ENCODE measurements at places on chromosomes 16 and 17.

GRCh38 chr16:11405331-11406176, 60.3 kb downstream of the RMI2 start:
- no peak for DNase-seq

- DNase-seq, result no peak
Observed at GRCh38 chr16:85573045-85573695, 40.0 kb upstream of the GSE1 start.

DNA sequence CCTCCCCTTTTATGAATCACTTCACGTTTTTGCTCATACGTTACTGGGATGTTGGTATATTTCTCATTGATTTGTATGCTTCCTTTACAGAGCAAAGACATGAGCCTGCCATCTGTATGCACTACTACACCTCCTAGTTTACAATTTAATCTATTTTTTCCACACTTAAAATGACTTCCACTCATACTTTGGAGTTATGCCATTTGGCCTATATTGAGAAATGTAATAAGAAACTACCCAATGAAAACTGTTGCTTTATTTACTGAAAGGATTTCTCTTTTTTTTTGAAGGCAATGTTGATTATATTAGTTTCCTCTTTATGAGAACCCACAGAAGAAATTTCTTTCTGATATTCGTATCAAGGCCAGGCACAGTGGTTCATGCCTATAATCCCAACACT, 43.1 kb downstream of the DUSP14 start:
- no peak for DNase-seq

DNA sequence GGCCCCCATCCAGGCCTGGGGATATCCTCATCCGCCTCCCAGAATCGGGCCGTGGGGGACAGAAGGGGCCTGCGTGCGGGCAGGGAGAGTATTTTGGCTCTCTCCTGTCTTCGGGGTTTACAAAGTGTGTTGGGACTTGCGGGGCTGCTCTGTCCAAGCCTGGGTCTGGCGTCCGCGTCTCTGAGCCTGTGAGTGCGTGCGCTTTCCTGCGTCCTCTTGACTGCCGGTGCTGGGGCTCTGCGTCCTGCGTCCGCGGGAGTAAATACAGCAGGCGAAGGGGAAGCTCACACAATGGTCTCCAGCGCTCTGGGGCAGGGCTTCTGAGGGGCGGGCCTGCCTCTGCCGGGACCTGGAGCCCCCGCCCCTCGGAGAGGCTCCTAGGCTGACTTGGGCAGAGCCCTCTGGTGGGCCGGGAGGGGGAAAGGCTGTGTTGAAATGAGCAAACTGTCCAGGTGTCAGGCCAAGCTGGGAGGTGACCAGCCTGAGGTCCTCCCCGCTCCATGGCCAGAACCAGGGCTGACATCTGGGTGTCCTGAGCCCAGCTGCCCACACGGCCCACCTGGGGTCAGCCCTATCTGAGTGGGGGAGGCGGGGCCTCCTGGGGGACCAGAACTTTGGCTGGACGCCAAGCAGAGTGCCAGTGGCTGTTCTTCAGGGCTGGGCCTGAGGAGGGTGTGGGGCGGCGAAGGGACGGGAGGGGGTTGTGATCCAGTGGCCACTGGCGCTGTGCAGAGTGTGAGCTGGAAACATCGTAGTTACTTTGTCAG, 233.6 kb downstream of the SEC14L1 start:
- DNase-seq, result no peak

DNA sequence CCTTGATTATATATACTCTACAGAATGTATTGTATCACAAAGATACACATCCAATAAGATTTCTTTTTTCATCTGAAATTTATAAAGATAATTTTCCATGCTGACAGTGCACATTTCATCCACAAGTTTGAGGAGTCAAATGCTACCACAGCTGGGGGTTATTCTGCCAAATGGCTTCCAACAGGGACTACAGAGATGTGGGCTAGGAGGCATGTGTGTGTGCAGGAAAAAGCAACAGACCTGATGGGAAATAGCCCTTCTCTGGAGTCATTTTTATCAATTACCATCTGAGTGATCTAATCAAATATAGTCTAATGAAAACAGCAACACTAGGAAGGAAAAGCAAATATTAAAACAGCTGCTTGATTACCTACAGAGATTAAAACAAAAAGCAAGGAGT, 290.5 kb downstream of the CEP112 start:
- no peak for DNase-seq

- no peak for DNase-seq
Observed at GRCh38 chr16:17395849-17396480, 74.8 kb downstream of the XYLT1 start.

- no peak for DNase-seq
Observed at GRCh38 chr16:11005611-11005975, 61.2 kb downstream of the CLEC16A start.

- no peak for DNase-seq
Observed at GRCh38 chr17:77223642-77224420, 83.1 kb downstream of the SEC14L1 start.

GRCh38 chr17:514584-514983, 162.0 kb upstream of the RPH3AL start:
- DNase-seq, result no peak

DNA sequence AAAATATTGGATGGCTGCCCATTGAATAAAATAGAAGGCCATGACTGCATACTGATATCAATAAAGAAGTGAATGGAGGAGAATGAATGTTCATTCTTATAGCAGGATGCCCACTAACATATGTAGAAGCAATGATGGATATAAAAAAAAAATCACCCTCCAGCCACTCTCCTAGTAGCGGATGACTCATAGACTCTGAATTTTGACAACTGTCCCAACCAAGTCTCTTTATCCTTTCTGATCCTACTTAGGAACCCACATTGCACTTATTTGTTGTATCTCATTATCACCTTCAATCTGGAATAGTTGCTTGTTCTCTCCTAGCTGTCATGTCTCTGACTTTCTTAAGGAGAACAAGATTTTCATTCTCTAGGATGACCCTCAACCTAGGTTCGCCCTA, 429.9 kb downstream of the HS3ST3B1 start:
- DNase-seq, result no peak

DNA sequence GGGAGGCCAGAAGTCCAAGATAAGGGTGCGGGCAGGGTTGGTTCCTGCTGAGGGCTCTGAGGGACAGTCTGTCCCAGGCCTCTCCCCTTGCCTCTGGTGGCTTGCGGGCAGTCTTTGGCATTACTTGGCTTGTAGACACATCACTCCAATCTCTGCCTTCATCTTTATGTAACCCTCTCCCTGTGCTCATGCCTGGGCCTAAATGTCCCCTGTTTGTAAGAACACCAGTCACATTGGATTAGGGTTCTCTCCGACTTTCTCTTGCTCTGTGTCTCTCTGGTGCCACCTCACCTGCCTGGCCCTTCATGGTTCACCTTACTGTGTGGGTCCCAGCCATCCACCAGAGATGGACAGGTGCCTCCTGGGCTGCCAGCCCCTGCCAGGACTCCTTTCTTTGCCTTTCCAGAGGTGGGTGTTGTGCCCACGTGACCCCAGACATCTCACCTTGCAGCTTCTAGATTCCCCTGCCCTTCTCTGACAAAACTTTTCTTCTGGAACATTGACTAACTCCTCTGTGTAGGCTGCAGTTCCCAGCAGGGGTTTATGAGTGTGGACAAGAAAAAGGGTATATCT, 205.8 kb downstream of the MSI2 start:
- no peak for DNase-seq

GRCh38 chr17:74176546-74177001, 26.9 kb upstream of the RPL38 start:
- DNase-seq, result peak; percentile 24

GRCh38 chr17:78857266-78857665, 16.7 kb upstream of the USP36 start:
- DNase-seq, result no peak

DNA sequence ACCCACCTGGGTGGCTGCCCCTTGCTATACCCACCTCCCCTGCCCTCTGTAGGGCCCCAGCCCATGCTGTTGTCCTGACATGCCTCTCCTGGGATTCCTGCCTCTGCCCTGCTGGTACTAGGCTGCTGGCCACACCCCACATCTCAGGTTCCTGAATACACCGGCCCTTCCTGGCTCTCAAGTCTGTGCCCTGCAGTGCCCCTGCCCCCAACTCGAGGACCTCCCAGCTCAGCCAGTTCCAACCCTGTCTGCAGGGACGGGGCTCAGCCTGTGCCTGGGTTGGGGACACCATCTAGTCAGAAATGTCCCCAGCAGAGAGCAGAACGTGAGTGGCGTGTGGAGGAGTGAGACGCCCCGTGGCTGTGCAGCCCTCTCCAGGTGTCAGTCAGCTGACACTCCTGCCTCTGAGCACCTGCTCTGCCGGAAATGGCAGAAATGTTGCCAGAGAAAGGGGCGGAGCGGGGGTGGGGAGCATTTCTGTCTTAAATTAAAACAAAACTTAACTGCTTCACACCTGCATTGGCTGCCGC, 28.7 kb downstream of the ACSF3 start:
- DNase-seq, result peak; percentile 21

- no peak for DNase-seq
Observed at GRCh38 chr16:77430360-77430759, 4.5 kb downstream of the ADAMTS18 start.

DNA sequence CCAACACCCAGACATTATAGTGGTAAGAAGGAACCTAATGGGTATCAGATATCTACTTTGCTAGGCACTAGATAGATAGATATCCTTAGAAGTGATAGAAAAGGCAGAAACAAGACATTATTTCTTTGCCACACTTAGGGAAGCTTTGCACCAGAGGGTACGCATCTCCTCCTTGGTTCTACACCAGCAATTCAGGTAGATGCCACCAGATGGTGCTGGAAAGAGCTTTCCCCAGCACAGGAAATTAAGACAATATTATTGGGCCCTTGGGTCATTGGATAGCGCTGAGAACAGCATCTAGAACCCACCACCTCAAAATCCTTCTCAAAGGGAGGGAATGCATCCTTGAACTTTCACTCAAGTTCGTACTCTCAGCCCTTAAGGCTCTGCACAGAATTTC, 173.8 kb upstream of the CCL2 start:
- no peak for DNase-seq

DNA sequence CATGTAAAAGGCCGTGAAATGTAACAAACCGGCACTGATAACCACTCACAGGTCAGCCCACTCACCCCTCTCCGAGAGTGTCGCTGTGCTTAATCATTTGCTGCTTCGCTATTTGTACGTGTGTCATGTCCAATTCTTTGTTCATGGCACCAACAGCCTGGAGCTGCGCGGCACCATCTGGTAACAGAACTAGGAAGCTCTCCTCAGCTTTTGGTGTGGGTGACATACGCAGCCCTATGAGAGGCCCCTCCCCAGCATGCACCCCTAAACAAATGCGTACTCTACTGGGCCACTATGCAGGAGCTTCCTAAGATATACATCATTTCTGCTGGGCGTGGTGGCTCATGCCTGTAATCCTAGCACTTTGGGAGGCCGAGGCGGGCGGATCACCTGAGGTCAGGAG, 2.3 kb upstream of the PECAM1 start:
- DNase-seq, result peak; percentile 7

- DNase-seq, result no peak
Observed at GRCh38 chr17:12510535-12510934, 155.2 kb upstream of the MYOCD start.

DNA sequence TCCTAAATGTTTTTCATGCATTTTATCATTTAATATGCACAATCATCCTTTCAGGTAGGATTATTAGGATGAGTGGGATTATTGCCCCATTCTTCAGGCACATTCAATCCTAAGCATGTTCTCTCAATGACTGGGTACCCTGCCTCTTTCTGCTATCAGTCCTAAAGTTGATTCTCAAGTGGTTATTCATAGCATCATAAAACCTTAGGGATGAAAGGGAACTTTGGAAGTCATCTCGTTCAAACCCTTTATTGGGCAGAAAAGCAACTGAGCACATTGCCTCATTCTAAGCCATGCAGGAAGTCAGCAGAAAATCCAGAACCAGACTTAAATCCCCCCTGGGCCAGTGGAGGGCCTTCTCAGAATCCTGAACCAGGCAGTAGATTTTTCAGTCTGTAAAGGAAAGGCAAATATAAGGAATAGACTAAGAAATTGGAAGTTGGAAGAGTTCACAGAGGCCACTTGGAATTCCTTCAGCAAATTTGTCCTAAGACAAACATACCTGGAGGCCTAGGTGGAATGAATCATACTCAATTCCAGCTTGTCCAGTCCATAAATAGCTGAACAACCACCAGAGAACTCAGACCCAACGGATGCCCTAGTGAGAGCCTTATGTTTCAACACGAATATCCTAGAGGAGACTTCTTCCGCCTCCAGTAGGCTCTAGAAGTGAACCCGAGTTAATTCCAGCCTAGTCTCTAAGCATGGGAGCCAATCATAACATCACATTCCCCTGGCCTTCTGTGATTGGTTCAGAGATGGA, 62.7 kb downstream of the IRX6 start:
- no peak for DNase-seq

DNA sequence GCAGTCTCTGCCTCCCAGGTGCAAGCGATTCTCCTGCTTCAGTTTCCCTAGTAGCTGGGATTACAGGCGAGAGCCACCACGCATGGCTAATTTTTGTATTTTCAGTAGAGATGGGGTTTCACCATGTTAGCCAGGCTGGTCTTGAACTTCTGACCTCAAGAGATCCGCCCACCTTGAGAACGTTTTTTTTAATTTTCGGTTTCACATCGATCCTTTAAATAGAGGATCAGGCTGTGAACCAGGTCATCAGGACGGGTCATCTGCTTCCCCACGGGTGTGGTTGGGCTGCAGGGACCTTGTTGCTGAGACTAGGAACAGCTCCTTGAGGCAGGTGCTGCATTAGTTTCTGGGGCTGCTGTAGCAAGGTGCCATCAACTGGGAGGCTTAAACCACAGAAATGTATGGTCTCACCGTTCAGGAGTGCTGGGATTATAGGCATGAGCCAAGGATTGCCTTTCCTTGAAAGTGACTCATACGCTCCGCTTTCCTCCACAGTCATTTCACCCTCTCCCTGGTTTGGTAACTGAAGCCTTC, 7.9 kb upstream of the NAGPA start:
- no peak for DNase-seq

GRCh38 chr17:75549246-75550138, 24.0 kb downstream of the LLGL2 start:
- no peak for DNase-seq

DNA sequence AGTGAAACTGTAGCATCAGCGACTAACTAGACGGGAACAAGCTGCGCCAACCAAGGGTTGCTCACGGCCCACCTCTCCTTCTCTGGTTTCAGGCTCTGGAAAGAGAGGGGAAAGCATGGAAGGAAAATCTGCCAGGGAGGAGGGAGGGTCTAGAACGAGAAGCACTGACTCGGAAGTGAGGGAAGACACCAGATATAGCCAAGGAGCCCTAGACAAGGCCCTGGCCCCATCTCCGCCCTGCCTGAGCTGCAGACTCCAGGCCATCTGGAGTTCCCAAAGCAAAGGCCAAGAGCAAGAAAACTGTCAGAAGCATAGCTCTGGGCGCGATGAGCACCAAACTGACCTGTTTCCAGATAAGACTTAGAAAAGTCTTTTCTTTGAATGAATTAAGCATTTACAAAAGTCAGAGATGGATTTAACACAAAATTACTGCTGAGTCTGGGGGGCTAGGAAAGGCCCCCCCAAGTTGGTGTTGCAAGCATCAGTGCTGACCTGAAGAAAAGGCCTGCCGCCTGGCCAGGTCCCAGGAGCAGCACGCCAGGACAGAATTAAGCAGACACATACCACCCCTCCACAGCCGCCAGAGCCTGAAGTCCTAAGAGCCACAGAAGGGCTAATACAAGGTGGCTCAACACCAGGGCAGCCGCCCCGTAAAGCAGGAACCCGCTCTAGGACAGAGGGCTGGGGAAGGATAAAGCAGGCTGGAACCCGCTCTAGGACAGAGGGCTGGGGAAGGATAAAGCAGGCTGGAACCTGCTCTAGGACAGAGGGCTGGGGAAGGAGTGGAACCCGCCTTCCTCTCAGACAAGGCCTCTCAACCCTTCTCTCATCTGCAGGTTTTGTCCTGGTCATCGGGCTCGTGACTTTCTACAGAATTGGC, 20.7 kb downstream of the TMEM204 start:
- DNase-seq, result no peak

Data from stimulated activated CD4-positive, alpha-beta T cell treated with anti-CD3 and anti-CD28 coated beads, Interleukin-1b, Interleukin-23, amount 100 ng/mL, for 24 hours (primary cell).